Activated CD8-positive, alpha-beta T cell treated with anti-CD3 and anti-CD28 coated beads, Interleukin-2, amount 10 ng/mL, durations not matched to agents 7 days and 5 days (primary cell): ENCODE measurements at places on chromosomes 6 and 20. TPM values are rescaled to one million over a fixed set of nuclear protein-coding genes. Genes with fewer than 3 reads are reported as not detected.

Gene NRN1
- total RNA-seq = 13.3 TPM

Gene NTSR1
- 0.21 TPM for total RNA-seq

Gene ESR1
- total RNA-seq = 0.71 TPM

Gene HSPA12B
- not detected for total RNA-seq

Gene SMLR1
- not detected for total RNA-seq

Gene ZNF831
- total RNA-seq = 8.6 TPM

Gene FILIP1
- total RNA-seq = not detected

Gene GRM1
- not detected for total RNA-seq

Gene LAMA4
- total RNA-seq = not detected

Gene VIP
- total RNA-seq = not detected

Gene POLR1C
- 34.7 TPM for total RNA-seq

Gene MICB
- total RNA-seq = 49.0 TPM

Gene SPDEF
- 0.13 TPM for total RNA-seq

Gene MYL9
- 0.31 TPM for total RNA-seq

Gene ZBTB46
- 0.10 TPM for total RNA-seq
